ENCODE measurements at places on chromosomes 3 and 15.
A peak's percentile ranks its signal among the peaks of the same experiment; 100 is the strongest.

GRCh38 chr15:89370120-89370977 lies 35.7 kb upstream of the POLG start:
- DNase-seq, result no peak

DNA sequence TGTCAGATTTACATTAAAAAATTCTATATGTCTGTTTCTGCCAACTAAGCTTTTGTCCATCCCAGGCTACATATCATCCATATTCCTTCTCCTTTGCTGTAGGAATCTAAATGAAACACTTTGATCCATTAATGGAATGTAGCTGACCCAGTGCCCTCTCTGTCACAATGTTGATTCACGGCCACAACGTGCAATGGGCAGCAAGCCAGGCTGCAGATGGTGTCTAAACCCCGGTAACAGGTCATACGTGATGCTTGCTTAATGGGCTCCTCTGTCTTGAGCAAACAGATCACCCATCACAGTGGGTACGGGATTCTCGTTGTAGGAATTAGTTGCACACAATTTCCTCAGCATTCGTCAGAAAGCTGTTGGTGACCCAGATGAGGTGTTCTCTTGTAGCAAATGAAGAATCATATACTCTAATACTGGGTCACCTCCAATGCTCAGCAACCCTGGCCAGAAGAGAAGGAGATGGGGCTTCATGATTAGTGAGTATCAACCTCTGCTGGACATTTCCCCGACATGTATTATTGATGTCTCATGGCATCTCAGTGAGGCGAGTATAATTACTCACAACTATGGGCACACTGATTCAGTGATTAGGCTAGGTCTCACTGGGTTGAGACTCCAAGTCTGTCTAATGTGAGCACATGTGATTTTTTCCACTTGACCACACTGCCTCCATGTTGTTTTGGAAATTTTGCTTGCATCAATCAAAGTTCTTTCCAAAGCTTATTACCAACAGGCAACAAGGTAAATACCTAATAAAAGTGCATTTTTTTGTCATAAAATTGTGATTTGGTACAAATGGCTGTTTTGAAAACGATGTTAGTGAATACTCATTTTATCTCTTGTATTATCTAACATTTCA lies 12.9 kb upstream of the DCBLD2 start:
- no peak for DNase-seq

GRCh38 chr3:122799322-122799721 lies 4.5 kb downstream of the SLC49A4 start:
- no peak for DNase-seq

GRCh38 chr3:56291953-56292352 lies 176.3 kb downstream of the ERC2 start:
- DNase-seq, result no peak

DNA sequence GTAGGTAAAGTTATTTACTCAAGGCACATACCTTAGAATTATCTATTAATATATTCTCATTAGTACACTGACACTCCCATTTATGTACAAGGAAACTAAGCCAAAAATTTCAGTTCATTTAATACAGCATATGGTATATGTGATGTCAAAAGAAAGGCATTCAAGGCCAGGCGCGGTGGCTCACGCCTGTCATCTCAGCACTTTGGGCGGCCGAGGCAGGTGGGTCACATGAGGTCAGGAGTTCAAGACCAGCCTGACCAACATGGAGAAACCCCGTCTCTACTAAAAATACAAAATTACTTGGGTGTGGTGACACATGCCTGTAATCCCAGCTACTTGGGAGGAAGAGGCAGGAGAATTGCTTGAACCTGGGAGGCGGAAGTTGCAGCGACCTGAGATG lies 435.2 kb downstream of the GBE1 start:
- no peak for DNase-seq

- peak; percentile 28 for DNase-seq
Measured at GRCh38 chr3:17678116-17678741, 64.2 kb downstream of the TBC1D5 start.

GRCh38 chr15:81966631-81967030 lies 79.2 kb downstream of the MEX3B start:
- no peak for DNase-seq

All from skeletal muscle cell (primary cell).